Fibroblast of skin of right biceps (primary cell): ENCODE measurements at places on chromosomes 3 and 15.
A peak's percentile ranks its signal among the peaks of the same experiment; 100 is the strongest.

- no peak for DNase-seq
These were observed 353.1 kb downstream of the MECOM start for GRCh38 chr3:169310184-169310939.

DNA sequence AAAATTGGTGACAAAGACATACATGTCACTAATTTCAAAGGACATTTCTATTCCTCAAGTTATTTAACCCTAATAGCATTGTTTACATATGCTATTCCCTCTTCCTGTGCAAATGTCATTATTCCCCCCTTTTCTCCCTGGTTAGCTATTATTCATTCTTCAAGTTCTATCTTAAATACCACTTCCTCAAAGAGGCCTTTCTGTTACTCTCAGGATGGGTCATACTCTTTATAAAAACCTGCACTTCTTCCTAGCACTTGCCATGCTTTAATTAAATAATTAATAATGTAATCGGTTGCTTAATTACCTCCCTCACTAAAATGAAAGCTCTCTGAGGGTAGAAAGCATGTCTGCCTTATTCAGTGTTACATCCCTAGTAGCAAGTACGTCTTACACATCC is 88.5 kb downstream of the XRN1 start:
- no peak for DNase-seq

DNA sequence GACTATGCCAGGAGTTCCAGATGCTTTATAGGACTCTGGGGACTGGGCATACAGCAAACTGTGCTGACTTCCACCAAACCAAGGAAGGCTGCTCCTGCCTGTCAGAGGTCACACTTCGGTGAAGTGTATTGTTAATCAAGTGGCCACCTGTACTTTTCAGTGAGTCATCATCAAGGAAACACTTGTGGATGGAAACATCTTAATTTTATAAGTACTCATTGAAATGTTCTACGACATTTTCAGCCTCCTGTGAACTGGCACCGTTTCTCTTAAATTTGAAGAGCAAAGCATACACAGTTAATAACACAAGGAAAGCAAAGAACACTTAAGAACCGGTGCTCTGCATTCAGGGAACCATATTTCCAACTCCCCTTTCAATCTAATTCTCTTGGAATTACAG is 801.7 kb upstream of the DPPA4 start:
- no peak for DNase-seq

GRCh38 chr3:9395570-9396300 is 1.7 kb upstream of the SETD5 start:
- no peak for DNase-seq

GRCh38 chr3:16319307-16319706 is 54.3 kb downstream of the OXNAD1 start:
- no peak for DNase-seq

GRCh38 chr3:85572426-85572825 is 613.6 kb downstream of the CADM2 start:
- no peak for DNase-seq

GRCh38 chr3:104359546-104359945 is 1007.2 kb upstream of the ALCAM start:
- peak; percentile 94 for DNase-seq

DNA sequence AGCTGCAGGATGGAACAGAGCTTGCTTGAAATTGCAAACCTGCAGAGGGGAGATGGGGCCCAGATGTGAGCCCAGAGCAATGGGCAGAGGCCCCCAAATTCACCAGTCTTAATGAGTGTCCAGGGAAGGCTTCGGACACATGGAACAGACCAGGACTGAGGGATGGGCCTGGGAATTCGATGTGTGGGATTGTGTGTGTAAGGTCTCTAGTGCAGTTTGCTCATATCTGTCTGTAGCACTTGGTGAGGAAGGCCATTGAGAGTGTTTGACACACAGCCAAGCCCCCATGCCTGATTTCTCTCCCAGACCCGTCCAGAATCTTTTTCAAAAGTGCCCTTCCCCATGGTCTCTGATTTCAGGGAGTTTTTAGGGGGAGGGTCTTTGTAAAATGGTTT is 17.2 kb downstream of the TEX264 start:
- no peak for DNase-seq

- DNase-seq: peak; percentile 22
These were observed 593 bp downstream of the FAM219B start for GRCh38 chr15:74906067-74906449.

DNA sequence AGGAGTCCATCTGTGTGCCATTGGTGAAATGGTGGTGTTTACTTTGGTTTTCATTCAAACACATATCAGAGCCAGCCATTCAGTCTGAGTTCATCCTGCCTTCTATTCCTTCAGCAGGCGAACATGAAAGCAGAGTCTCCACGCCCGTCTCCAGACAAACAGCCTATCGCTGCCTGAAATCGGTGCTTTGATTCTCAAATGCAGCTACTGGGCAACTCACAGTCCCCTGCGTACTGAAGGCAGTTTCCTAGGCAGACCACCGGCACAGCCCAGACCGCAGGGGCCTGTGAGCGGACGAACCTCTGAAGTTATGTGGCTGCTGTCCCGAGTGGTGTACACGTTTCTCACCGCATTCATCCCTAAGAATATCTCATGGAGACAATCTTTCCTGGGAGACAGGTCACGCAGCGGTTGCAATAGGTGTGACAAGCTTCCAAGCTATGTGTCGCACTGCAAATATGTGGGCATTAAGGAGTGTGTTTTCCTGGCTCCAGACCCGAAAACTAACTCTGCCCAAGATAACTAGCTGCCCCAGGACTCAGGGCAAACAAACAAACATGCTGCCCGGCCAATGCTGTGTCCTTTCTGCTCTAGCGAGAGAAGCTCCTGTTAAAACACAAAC is 16.9 kb upstream of the RYR3 start:
- peak; percentile 3 for DNase-seq

GRCh38 chr3:197881970-197882338 is 68.0 kb upstream of the RPL35A start:
- no peak for DNase-seq

- DNase-seq: no peak
These were observed 3.4 kb downstream of the LRIG1 start for GRCh38 chr3:66497288-66497984.

DNA sequence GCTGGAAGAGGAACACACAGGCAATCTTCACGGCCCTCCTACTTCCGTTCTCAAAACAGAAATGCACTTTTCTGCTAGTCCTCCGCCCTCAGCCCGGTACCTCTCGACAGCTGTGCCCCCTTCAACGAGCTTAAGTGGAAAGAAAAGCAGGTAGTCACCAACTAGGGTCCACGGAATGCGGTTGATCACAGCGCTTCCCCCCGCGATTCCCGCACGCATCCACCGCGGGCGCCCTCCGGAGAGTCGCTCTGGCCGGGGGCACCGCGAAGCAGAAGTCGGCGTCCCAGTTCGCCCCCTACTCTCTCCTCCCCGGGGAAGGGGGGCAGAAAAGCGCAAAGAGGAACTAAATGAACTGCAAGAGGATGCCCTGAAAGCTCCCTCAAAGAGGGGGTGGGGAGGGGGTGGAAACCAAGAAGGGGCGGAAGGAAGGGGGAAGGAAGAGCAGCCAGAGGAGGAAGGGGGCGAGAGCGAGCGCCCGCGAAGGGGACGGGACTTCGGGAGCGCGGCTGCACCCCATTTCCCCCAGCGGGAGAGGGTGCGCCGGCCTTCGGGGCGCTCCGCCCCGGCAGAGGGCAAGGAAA is 738 bp downstream of the ACAP2 start:
- DNase-seq: peak; percentile 43

DNA sequence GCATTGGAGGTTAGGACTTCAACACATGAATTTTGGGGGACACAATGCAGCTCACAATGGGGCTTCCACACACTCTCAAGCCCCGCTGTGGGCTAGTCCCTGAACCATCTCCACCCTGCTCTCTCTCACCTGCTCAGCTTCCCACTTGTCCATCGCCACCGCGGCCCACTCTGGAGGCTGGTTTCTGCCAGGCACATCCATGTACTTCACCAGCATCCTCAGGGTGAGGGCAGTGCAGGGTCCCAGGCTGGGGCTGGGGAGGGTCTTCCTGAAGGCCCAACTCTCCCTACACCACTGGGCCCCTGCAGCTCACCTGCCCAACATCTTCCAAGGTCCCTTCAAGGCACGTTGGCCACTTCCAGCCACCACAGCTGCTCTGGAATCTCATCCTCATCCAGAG is 46.4 kb downstream of the KLF15 start:
- no peak for DNase-seq

GRCh38 chr3:180612364-180612763 is 10.4 kb downstream of the TTC14 start:
- no peak for DNase-seq

GRCh38 chr3:80060664-80061063 is 292.9 kb upstream of the ROBO1 start:
- peak; percentile 3 for DNase-seq

GRCh38 chr15:31297575-31298456 is 28.8 kb upstream of the KLF13 start:
- no peak for DNase-seq

DNA sequence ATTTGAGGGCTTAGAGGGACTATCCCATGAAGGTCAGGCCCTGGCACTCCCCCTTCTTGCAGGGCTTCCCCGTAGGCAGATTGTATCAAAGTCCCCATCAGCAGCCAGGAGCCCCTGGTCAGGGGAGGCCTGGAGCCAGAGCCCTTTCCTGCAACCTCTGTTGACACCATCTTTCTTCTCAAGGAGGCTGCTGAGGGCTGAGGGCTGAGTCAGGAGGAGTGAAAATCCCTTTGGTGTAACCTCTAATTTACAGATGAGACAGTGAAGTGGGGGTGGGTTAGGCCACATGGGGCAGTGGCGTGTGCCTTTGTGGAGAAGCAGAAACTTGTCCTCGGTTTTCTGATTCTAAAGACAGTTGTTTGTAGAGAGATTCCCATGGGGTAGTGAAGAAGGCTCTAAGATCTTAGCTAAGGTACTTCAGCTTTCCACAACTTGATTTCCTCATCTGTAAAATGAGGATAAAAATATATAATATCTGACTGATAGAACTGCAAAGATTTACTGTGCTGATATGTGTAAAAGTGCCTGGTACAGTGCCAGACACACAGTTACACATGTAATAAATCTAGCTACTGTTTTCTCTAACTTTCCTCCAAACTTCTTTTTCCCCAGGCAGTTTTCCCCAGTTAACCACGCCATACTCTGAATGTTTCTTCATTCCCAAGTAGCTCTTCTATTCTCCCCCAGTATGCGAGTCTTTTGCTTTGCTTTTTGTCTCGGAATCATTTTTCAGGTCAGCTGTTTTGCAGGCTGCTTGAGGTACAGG is 249.4 kb upstream of the TPM1 start:
- DNase-seq: peak; percentile 73

DNA sequence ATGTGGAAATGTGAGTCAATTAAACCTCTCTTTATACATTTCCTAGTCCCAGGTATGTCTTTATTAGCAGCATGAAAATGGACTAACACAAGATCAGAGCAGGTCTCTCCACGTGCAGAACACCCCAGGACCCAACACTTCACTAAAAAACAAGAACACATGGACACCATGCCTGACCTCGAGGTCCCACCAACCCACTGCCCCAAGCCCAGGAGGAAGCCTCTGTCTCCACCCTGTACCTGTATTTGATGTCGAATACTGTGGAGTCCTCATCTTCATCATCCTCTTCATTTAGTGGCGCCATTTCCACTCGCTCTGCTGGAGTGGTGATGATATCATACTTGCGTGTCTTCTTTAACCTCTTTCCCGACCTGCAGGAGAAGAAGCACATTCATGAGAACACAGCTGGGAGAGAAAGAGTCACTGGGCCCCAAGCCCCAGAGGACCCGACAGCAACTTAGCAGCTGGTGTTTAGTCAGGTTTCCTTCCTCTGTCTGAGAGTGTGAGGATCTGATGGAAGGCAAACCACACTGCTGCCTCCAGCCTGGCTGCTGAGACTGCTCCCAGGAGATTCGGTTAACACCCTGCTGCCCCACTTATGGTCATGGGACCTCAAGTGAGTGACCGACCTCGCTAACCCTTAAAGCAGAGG is 25.5 kb downstream of the FAM174B start:
- no peak for DNase-seq

DNA sequence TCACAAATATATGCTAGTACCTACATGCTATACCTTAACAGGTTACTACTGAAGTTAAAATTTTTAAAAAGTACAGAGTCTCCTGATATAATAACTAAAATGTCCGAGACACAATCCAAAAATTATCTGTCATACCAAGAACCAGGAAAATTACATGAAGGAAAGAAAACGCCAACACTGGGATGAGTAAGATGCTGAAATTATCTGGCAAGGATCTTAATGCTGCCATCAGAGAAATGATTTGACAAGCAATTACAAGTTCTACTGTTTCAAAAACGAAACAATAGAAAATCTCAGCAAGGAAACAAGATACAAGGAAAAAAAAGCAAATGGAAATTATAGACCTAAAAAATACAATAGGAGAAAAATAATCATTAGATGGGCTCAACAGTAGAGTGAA is 92.5 kb downstream of the UBE3A start:
- DNase-seq: no peak

DNA sequence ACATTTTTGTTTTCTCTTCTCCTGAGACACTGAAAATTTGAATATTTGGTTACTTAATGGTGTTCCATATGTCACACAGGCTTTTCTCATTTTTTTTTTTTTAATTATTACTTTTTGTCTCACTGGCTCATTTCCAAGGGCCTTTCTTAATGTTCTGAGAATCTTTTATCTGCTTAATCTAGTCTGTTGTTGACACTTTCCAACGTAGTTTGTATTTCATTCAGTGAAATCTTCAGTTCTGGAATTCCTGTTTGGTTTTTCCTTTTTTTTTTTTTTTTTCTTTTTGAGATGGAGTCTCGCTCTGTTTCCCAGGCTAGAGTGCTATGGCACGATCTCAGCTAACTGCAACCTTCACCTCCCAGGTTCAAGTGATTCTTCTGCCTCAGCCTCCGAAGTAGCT is 42.7 kb downstream of the NCK1 start:
- DNase-seq: no peak
